ENCODE measurements at places on chromosomes 3 and 15.

- DNase-seq, result no peak
Observed at GRCh38 chr3:181610083-181610972, 101.4 kb upstream of the SOX2 start.

DNA sequence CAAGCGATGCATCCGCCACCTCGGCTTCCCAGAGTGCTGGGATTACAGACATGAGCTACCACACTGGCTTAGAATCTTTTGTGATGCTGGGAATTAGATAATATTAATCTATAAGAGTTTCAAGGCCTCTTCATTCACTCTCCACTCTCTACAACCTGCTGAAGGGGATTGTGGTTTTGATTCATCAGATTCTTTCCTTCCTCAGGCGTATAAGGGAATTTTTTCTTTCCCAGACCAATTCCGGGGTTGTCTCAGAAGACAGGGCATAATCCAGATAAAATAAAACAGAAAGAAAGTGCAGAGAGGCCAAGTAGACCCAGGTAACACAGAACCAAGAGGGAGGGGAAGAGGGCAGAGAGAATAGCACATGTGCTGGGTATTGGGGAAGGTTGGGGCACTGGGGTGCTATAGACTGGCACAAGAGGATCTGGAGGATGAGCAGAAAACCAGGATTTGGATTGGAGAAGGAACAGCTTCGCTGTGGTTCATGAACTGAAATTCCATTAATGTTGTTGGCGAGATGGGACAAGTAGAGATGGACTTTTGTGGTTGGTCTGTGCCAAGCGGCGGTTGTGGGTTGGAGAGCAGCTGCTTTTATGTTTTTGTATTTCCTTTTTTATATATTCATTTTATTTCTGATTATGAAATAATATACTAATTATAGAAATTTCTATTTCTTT, 12.8 kb downstream of the ARL6IP5 start:
- DNase-seq, result no peak

DNA sequence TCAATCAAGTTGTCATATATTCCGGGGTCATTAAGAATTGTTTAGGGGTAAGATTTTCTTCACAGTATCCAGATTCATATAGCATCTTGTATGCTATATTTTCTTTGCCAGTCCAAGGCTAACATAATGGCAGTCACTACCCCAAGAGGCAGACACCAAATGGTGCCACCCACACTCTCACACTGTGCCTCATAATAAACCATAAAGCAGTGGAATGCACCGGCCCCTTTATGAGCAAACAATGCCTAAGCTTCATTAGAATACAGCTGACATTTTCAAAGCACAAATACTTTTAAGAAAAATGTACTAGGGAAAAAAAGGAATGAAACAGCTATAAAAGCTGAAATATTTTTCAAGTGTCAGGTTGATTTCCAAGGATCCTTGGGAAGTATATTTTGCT, 121.6 kb downstream of the TFDP2 start:
- DNase-seq, result no peak

- DNase-seq, result no peak
Observed at GRCh38 chr3:152470095-152470494, 201.4 kb downstream of the MBNL1 start.

DNA sequence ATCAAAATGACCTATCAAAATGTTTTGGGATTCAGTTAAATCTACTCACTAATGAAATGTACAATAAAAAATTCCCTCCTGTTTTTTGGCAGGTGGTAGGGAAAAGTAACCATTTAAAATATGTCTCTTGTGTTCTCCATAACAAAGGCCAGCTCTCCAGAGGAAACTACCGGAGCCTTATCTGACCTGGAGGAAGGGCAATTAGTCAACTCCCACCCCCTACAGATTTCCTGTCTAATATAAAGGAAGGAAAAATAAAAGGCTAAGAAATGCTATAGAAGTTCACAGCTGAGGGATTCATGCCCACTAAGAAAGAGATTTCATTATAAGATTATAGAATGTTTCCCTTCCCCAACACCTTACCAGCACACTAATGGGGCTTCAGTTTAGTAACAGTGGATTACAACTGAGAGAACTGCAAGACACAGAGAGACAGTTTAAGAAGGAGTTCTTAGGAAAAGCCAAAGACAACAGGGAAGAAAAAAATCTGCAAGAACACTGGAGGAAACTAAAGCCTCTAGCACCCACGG, 376.5 kb upstream of the KCNMB2 start:
- no peak for DNase-seq

Data from NCI-H187 treated with DMSO at 0.1 percent for 48 hours (cell line).